ENCODE measurements at places on chromosomes 11 and 22. TPM values are rescaled to one million over a fixed set of nuclear protein-coding genes. Genes with fewer than 3 reads are reported as not detected.

TRIM51 gene
- polyA plus RNA-seq, result not detected

CRYBB1 gene
- 1.1 TPM for polyA plus RNA-seq

SPI1 gene
- polyA plus RNA-seq, result 4.1 TPM

MEI1 gene
- 0.58 TPM for polyA plus RNA-seq

MUC6 gene
- 0.29 TPM for polyA plus RNA-seq

APOBEC3B gene
- 2.0 TPM for polyA plus RNA-seq

HTR3A gene
- polyA plus RNA-seq, result 0.09 TPM

ELF5 gene
- polyA plus RNA-seq, result not detected

HPX gene
- polyA plus RNA-seq, result 1.2 TPM

HEPN1 gene
- polyA plus RNA-seq, result not detected

MAFF gene
- polyA plus RNA-seq, result 2.2 TPM

IZUMO1R gene
- polyA plus RNA-seq, result not detected

MRGPRX4 gene
- not detected for polyA plus RNA-seq

CCDC34 gene
- 11.2 TPM for polyA plus RNA-seq

MSANTD2 gene
- polyA plus RNA-seq, result 13.2 TPM

BACE1 gene
- not detected for polyA plus RNA-seq

RIN1 gene
- 8.0 TPM for polyA plus RNA-seq

TMEM191B gene
- polyA plus RNA-seq, result not detected

CCDC85B gene
- polyA plus RNA-seq, result 13.1 TPM

MOGAT2 gene
- not detected for polyA plus RNA-seq
